Melanocyte of skin (primary cell): ENCODE measurements at places on chromosomes 7 and 10. TPM values are rescaled to one million over a fixed set of nuclear protein-coding genes. Genes with fewer than 3 reads are reported as not detected.

GIMAP1 gene
- not detected in 2 replicates for total RNA-seq

ATP5F1C gene
- total RNA-seq, result 289 and 443 TPM in 2 replicates

FRMPD2 gene
- total RNA-seq, result not detected in 2 replicates

RBM17 gene
- total RNA-seq, result 37.0 and 44.6 TPM in 2 replicates

GSDME gene
- total RNA-seq, result 13.3 TPM in 2 replicates

ARHGEF35 gene
- total RNA-seq, result 0.67 and 0.93 TPM in 2 replicates

TRIM74 gene
- total RNA-seq, result not detected in 2 replicates

ZNF853 gene
- total RNA-seq, result 0.36 and 1.7 TPM in 2 replicates

PKD2L1 gene
- not detected in 2 replicates for total RNA-seq
